ENCODE measurements at places on chromosomes 16 and 17. TPM values are rescaled to one million over a fixed set of nuclear protein-coding genes. Genes with fewer than 3 reads are reported as not detected.

DNA sequence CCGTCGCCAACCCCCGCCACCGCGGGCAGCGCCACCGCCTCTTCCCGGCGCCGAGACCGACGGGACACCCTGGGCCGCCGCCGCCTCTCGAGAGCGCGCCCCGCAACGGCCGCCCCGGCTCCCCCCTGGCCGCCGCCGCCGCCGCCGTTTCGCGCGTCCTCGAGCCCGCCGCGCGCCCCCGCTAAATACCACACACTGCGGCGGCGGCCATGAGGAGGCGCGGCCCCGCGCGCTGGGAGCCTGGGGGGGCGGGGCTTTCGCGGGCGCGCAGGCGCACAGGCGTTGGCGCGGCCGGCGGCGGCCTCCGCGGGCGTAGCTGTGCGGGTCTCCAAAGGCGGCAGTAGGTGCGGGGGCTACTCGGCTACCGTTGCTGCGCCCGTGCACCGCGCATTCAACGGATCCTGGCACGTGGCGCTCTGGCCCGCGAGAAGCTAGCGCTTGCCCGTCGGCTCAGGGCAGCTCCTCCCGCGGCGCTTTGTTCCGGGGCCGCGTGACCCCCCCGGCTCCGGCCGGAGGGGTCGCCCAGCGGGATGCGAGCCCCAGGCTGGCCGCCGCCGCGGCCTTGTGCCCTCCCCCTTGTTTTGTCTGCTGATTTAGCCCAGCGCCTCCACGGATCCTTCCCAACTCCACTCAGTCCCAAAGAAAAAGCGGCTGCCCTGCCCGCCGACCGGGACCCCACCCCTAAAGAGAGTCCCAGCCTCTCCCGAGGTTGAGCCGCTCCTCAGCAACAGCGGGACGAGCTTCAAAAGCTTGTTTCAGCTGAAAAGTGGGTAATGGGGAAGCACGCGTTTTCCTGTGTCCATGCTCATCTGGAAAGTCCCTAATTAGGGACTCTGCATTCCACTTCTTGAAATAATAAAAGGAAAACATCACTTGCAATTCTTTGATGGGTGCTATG lies at the start of gene SIAH1:
Gene SIAH1, minus strand, starts transcription at position 161 of the 898 bp plus-strand sequence. CDS start 22,985 bp downstream, outside the sequence.
- peak; percentile 87 for ATAC-seq

DNA sequence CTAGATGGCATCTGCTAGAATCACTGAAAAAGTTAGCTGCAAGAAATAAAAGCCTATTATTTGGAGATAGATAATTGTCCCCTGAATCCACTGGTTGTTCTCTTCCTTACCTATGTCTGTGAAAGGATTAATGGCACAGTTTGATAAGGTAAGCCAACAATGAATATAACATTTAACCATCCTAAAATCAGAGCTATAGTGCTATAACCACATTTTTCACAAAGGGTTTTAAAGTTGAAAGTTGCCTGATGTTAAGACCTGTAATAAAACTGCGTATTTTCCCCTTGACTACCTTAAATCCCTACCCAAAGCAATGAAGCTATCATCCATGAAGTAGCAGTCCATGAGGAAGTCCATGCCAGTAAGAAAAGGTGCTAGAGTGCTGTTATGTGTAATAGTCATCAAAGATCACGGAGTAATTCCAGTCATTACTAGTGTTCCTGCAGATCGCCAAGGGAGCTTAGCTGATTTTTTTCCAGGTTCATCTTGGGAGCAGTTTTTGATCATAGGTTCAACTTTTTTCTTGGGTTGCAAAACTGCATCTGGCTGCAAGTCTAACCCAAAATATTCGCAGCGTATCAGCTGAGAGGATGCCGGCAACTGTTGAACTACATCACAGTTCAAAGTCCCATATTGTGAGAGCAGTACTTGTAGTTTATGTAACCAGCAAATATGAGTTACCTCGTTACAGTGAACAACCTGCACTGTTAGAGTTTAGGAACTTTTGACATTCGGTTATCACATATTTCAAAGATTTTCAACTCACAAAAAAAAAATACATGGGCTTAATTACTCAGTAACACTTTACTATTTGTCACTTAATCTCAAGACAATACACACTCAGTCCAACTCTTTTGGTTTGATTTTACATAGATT lies 18.2 kb upstream of the RSL1D1 start:
- ATAC-seq: no peak

ATAD5 gene
- total RNA-seq: 35.8 TPM

- no peak for ATAC-seq
Measured at GRCh38 chr16:24694931-24695330, 34.5 kb upstream of the TNRC6A start.

SOST gene
- not detected for total RNA-seq

- ATAC-seq: no peak
Measured at GRCh38 chr16:26993963-26994362, 72.8 kb upstream of the C16orf82 start.

GRCh38 chr17:35486920-35487732 lies 38.6 kb upstream of the SLFN13 start:
- peak; percentile 83 for ATAC-seq

ATP2A3 gene
- total RNA-seq: 153 TPM

GRCh38 chr17:74654742-74655141 lies 31.2 kb upstream of the CD300E start:
- no peak for ATAC-seq

DNA sequence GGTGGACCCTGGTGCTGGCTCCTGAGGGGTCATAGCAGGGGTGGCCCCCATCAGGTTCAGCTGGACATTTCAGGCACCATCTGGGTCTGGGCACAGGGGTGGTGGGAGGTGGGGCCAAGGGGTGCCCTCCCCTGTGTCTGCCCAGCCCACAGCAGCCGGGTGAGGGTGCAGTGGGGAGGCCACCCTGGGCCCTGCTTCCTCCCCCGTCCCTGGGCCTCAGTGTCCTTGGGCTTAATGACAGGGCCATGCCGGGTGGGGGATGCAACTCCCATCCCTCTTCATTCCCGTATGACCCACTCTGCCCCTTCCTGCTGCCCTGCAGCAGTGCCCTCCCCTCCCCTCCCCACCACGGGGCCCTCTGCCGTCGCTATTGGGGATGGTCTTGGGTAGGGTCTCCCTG lies 10.7 kb downstream of the CPNE7 start:
- ATAC-seq: no peak

- no peak for ATAC-seq
Measured at GRCh38 chr16:30600929-30601328, 9.3 kb downstream of the ZNF689 start.

GRCh38 chr16:4347765-4348509 lies 3.2 kb downstream of the PAM16 start:
- no peak for ATAC-seq

SMPD3 gene
- total RNA-seq: 0.45 TPM

GP1BA gene
- not detected for total RNA-seq

PSME3IP1 gene
- 103 TPM for total RNA-seq

- peak; percentile 59 for ATAC-seq
Measured at GRCh38 chr16:52925143-52925542, 127.6 kb downstream of the CHD9NB start.

GRCh38 chr17:50177983-50178834 lies 12.4 kb downstream of the SGCA start:
- peak; percentile 92 for ATAC-seq

DNA sequence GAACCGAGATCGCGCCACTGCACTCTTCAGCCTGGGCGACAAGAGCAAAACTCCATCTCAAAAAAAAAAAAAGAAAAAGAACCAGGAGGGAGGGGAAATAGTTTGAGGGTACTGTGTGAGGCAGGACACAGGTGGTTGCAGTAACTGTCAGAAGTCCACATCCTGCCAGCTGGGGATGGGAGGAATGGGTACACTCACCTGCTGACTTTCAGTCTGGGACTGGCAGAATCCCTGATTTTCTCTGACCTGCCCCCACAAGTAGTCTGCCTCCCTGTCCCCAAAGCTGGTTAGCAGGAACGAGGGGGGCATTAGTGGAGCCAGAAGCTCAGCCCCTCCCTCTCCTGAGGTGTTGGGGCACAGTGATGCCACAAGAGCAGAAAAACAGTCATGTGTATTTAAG lies 7.1 kb upstream of the ARL5C start:
- ATAC-seq: no peak

TMC8 gene
- 126 TPM for total RNA-seq

GRCh38 chr16:75580-76501 lies 2.2 kb upstream of the MPG start:
- no peak for ATAC-seq

FBXL16 gene
- total RNA-seq: 23.6 TPM
